ENCODE measurements at places on chromosomes 3 and 15. TPM values are rescaled to one million over a fixed set of nuclear protein-coding genes. Genes with fewer than 3 reads are reported as not detected.
A peak's percentile ranks its signal among the peaks of the same experiment; 100 is the strongest.

- no peak for DNase-seq
These were observed 523 bp downstream of the HDAC11 start for GRCh38 chr3:13480340-13481318.

- no peak for DNase-seq
These were observed 30.2 kb upstream of the LCTL start for GRCh38 chr15:66595931-66596545.

- DNase-seq: no peak
These were observed 78.7 kb downstream of the ITPR1 start for GRCh38 chr3:4571690-4572334.

DNA sequence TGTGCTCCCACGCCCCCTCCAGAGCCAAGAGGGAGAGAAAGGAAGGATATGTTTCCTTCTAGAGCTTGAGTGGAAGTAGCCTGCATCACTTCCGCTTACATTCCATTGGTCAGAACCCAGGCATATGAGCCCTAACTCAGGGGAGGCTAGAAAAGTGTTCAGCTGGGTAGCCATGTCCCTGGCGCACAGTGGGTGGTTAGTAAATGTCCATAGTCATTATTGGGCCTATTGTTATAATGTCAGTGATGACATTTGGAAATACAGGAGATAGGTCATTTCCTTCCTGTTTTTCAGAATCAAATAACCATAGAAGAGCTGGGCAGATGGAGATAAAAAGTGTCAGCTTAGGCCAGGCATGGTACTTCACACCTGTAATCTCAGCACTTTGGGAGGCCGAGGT lies 27.3 kb downstream of the CD276 start:
- no peak for DNase-seq

- DNase-seq: no peak
These were observed 327.0 kb upstream of the RORA start for GRCh38 chr15:61556037-61556648.

DNA sequence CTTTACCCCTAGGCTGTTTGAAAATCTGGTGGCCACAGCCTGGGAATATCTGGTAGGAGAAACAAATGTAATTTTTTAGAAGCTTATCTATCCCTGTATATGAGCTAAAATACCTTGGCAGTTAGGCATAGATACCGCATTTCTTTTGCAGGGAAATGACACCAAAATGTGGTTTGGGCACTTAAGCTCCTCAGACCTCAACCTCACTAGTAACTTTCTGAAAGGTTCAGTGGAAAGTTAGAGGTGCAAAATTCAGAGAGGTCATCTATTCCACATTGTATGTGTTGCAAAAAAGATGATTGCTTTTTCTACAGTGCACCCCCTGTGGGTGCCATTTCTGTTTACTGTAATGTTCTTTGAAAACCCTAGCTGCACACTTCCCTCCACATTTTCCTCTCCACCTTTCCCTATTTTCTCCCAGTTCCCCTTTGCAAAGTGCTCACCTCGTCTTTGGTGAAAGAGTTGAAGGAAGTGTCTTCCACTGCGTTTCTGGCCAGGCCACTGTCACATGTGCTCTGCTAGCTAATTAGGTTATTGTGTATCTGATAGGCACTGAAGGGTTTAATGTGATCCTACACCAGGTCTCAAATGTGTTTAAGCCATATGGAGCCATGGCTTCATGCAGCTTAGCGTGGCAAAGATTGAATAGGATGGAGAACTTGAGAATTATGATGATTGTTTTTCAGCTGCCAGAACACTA lies 1.3 kb downstream of the SACM1L start:
- no peak for DNase-seq

DNA sequence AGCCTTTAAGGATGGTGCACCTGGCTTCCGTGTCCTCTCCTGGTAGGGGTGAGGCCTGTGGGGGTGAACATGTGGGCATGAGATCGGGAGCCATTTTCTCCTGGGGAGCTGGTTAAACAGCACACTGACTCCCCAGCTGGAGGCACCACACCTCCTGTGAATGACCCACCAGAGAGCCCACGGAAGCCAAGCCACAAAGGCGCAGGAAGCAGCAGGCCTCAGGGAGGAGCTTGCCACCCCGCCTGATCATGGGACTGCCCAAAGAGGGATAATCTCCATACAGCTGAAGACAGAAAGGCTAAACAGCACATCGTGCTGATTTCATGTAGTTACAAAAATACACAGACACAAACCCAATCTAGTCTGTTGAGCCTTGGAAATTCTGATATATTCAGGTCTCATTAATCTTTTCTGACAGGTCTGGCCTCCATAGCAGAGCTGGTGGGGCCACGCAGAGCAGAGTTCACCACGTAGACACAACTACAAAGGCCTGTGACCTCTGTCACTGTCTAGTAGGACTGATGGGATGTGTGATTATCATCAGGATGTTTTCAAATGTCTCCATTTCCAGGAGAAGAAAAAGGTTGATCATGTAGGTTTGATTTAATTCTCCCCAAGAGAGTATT lies 75.2 kb downstream of the DUT start:
- no peak for DNase-seq

DNA sequence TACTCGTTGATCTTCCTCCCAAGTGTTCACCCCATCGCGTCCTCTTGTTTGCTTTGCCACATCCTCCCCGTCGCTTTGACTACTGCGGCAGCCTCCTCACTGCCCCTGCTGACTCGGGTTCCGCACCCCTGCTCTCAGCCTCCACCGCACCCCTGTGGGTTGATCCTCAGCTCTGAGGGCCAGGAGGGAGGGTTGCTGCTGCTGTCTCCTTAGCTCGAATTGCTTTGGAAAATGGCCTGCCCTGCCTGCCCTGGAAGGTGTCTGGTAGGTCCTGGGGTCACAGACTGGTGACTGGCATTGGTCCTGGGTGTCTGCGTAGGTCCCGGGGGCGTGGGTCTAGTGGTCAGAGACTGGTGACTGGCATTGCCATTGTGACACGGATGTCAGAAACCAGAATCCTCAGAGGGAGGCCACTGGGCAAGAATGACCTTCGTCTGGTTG lies 9.4 kb downstream of the MUC4 start:
- no peak for DNase-seq

The SLC22A13 gene
- total RNA-seq: not detected

- DNase-seq: no peak
These were observed 6.7 kb downstream of the IDH2 start for GRCh38 chr15:90095521-90095959.

The CYP1A2 gene
- total RNA-seq: 0.81 TPM

The ARGFX gene
- total RNA-seq: not detected

GRCh38 chr3:176431991-176432390 lies 765.3 kb downstream of the TBL1XR1 start:
- DNase-seq: no peak

The CHDH gene
- total RNA-seq: 49.1 TPM

The SEMA3F gene
- total RNA-seq: 4.7 TPM

The TRIM59 gene
- 0.18 TPM for total RNA-seq

- no peak for DNase-seq
These were observed 110.1 kb upstream of the ABHD17C start for GRCh38 chr15:80584973-80585525.

DNA sequence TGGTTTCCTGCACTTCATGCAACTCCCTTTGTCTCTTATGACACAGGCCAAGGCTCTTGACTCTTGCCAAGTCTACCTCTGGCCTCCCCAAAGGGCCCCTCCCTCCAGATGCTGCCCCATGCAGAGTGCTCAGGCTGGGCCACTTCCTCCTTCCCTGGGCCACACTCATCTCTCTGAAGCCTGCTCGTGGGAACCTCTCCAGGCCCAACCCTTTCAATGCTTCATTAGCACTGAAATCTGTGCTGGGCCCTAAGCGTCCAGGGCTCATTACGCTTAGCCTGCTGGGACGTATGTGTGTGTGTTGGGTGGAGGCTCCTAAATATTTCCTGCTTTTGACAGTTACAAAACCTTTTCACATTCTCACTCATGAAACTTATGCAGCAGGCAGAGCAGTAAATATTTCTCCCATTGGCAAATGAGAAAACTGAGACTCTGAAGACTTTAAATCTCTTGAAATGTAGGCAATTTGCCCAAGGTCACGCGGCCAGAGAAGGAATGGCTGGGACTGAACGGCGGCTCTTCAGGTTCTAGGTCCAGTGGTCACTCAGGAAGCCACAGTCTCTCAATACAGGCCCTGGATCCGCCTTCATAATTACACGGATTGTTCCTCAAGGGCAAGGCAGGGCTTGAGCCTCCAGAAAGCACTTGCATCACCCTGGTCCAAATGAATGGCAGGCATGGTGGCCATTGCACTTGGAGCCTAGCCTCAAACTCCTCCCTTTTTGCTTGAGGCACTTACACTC lies 241.7 kb upstream of the HES1 start:
- DNase-seq: no peak

DNA sequence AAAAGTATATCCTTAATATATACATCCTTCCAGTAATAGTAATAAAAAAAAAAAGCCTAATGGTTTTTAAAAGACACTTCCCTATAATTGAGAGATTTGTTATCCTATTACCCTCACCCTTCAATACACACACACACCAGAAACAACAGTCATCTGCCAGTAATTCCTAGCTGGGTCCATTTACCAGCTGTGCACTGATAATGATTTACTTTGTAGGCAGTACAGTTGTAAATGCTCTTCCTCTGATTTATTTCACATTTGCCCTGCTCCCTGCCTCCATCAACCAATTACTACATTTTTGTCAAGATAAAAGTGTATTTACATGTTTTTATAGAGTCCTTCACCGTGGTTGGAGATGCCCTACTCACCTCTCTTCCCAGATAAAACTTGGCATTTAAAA lies 12.4 kb downstream of the TPM1 start:
- DNase-seq: no peak

- peak; percentile 35 for DNase-seq
These were observed 41.0 kb downstream of the BCL2L10 start for GRCh38 chr15:52071570-52071969.

GRCh38 chr3:47299381-47300318 lies 16.9 kb downstream of the KLHL18 start:
- DNase-seq: no peak
